ENCODE measurements at places on chromosomes 6 and 20.

DNA sequence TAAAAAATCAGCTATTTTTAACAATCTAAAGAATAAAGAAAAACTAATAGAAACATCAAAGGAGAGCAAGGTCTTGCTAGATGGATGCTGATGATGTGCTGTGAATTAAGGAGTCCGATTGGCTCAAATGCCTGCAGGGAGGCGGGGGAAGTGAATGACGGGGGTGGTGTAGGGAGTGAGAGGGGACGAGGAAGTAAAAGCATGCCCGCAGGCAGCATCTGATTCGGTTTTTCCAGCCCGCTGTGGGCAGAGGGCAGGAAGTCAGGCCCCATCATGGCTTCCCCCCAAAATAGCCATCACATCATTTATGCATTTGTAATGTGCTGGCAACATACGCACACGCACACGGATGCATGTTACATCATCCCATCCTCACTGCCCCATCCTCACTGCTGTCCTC, 10.3 kb downstream of the RSPO4 start:
- DNase-seq, result no peak

GRCh38 chr20:46289432-46289831, 18.9 kb downstream of the CDH22 start:
- DNase-seq, result no peak

DNA sequence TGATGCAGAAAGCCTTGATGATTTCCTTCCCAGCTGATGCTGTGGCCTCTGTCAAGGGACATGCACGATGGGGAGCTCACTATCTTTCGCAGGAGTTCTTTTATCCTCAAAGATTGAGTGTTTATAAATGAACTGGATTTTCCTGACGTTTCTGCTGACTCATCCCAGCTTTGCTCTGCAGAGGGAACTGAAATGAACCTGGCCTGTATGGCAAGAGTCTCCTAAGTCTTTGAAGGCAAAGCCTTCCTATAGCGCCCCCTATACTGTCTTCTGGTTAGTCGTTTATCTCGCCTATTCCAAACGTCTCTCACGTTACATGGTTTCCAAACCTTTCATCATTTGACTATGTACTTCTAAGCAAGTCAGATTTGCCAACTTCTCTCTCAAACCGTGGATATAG, 565.3 kb downstream of the KIF16B start:
- no peak for DNase-seq

DNA sequence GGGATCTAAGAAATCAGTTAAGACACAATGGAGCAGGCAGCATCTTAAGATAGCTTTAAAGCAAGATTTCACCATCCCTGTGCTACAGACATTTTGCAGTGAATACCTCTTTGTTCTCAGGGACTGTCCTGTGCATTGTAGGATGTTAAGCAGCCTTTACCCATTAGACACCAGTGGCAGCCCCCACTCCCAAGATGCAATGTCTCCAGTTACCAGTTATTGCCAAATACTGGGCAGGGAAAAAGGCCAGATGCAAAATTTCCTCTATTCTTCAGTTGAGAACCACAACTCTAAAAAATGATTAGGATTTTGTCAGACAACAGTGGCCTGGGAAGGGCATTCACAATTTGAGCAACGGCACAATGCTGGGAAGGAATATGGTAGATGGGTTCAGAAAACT, 6.1 kb downstream of the FBXO5 start:
- DNase-seq, result no peak

DNA sequence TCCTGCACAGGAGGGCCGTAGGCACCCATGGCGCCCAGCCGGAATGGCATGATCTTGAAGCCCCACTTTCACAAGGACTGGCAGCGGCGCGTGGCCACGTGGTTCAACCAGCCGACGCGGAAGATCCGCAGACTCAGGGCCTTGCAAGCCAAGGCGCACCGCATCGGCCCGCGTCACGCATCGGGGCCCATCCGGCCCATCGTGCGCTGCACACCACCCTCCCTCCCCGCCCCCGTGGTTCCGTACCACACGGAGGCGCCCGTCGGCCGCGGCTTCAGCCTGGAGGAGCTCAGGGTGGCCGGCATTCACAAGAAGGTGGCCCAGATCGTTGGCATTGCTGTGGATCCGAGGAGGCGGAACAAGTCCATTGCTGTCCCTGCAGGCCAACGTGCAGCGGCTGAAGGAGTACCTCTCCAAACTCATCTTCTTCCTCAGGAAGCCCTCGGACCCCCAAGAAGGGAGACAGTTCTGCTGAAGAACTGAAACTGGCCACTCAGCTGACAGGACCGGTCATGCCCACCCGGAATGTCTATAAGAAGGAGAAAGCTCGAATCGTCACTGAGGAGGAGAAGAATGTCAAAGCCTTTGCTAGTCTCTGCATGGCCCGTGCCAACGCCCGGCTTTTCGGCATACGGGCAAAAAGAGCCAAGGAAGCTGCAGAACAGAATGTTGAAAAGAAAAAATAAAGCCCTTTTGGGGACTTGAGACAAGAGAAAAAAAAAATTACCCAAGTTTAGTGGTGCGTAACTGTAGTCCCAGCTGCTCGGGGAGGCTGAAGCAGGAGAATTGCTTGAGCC, 9.9 kb upstream of the NCOA5 start:
- DNase-seq, result no peak

DNA sequence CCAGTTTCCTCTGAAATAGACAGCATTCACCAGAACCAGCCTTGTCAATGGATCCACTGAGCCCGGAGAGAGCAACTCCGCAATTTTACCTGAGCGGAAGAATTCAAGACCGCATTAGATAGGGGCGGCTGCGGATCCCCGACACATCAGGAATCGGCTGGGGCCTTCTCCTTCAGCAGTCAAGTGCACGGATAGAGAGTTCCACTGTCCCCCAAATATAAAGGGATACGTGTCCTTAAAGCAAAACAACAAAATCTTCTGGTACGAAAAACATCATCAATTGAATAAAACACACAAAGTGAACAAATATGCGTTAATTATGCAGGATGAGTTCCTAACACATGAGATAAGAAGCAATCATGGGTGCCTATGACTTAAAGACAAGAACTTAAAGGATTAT, 18.3 kb downstream of the SERPINB6 start:
- no peak for DNase-seq

DNA sequence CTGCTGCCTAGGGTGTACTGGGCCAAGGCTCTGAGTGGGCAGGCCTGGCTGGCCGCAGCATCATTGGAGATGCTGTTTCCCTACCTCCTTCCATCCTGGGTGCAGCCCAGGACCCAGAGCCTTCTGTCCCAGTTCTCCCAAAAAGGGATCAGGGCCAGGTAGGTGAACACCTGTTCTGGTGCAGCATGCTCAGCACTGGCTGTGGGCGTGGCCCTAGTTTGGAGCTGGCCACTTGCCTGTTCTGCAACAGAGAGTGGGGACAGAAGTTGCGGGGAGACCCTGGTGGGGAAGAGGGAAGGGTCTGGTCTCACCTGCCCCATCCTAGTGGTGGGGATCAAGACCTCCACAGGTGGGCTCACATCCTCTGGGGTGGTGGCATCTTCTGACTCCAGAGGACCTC, 1.4 kb upstream of the ARMC12 start:
- DNase-seq, result no peak

DNA sequence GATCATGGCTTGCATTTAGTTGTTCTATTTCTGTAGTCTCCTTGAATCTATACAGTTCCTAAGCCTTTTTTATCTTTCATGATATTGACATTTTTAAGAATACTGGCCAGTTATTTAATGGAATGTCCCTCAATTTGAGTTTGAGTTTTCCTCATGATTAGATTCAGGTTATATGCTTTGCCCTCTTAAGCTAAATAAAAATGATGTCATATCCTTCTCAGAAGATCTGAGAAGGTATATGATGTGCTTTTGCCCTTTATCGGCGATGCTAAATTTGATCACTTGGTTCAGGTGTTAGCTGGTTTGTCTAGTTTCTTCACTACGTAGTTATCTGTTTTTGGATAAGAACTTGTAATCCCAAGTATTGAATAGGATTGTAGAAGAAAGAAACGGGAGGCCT, 509.8 kb upstream of the SOX4 start:
- no peak for DNase-seq

DNA sequence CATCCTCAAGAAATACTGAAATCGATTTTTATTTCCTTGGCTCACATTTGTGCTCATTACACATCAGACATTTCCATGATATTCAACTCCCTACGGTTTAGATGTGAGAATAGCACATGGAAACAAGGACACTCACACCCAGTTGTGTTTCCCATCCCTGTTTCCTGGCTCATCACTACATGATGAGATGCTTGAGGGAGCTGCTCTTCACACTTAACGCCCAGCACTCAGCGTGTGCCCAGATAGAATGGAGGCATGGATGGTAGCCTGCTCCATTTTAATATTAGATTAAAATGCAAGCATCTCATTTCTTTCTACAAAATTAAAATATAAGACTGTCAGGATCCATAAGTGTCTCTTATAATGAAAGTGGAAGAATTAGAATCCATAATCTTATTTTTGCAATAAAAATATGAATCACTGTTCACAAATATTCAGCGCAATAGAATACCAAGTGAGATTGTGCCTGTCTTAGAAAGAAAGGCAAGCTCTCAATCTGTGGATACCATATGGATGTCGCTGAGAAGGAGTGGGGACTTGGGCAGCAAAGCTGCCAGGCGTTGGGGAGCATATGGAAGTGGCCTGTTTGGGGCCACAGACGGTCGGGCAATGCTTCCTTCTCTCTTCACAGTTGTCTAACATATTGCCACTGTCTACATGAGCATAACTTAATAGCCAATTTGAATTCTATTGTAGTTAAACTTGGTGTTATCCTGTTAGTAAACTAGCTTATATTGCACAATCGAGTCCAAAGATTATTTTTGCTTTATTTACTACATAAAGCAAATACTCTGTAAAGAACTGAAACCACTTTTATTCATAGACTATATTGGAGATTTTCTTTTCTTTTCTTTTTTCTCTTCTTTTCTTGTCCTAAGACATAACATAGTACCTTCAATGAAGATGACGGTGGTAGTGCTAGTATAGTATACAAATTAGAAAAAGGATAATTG, 206.8 kb upstream of the QKI start:
- no peak for DNase-seq

DNA sequence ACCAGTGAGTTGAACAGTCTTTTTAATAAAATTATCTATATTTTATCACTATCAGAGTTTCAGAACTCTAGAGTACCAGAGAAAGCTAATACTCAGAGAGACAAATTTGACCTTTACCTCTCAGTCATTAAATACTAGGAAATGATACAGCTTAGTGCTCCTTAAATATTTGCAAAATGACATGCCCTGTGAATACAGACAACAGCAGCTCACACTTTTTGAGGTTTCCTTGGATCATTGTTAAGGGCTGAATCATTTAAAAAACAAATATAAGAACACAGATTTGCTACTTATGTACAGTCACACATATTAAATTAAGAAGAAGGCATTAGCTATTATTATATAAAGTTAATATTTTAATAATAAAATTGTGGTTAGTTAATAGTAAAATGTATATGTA, 1158.7 kb upstream of the EYS start:
- no peak for DNase-seq
